ENCODE measurements at places on chromosomes 6 and 20.

DNA sequence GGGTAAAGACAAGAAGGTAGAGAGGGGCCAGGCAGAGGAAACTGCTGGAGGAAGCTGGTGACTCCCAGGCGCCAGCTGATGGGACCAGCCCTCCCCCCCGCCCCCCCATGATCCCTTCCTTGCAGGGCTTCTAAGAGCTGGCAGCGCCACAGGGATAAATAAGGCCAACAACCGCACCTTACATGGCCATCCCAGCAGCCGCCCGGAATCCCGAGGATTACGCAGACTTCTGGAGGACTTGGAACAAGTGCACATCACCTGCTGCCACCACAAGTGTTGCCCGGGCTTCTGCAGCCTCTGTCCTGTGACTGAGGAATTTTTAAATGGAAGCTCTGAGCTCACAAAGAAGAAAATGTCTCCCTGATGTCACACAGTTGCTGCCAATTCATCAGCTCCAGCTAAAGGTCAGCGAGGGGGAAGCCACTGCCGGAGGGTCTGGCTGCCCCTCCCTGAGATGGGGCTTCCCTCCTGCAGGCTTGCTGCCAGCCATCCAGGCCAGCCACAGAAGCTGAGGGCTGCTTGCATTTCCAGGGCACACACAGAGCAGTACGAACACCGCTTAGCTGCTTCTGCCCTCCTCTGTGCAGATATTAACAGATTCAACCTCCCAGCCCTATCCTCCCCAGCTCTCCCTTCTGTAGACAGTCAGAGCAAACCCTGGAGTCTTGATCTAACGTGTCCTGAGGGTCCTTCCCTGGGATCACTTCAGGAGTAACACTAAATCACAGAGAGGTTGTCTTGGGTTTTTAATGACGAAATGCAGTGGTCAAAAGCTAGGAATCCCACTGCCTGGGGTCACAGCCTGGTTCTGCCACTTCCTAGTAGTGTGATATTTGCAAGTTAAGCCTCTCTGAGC is 38.6 kb upstream of the PIM1 start:
- DNase-seq, result no peak

- no peak for DNase-seq
These were observed 815.5 kb downstream of the BCKDHB start for GRCh38 chr6:80921861-80922460.

- DNase-seq, result no peak
These were observed 143.4 kb downstream of the TBXT start for GRCh38 chr6:166024252-166024651.

DNA sequence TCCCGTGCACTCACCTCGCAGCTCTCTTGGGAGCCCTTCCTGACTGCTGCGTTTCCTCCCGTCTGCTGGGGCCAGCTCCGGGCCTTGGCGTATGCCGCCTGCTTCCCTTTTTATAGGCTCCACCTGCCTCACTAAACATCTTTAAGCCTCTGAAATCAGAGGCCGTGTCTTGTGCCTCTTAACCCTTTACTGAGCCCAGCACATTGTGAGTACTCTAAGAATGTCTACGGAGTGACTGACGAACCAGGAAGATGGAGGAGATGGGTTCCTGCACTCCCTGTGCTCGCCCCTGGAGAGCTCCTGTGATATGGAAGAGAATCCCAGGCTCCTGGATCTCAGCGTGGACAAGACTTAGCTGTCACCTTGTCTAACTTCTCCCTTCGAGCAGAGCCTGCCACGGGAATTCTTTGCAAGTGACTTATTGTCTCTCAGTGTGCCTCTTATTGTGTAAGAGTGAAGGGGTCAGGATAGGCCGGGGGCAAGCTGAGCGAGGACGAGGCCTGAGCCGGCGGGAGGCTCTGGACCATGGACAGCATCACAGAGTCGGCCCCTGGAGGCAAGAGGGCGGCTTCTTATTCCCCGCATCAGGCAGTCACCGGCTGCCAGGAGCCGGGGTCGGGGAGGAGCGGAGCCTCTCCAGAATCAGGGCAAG is 70.9 kb upstream of the CCDC167 start:
- no peak for DNase-seq

DNA sequence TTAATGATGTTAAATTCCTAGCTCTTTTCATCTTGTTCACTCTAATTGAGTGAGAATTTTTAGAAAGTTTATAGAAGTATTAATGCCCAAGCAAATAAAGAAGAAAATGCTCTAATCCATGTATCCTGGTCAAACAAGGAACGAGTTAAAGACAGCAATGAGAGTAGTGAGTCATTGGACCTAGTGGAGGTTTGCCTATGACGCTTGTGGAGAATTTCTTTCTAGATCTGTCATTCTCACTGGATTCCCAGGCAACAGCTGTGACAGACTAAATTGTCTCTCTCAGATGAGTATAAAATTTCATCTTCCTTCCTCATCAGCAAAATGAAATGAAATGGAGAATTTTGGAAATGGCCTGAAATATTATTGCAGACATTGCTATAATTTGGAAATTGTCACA is 127.9 kb downstream of the COL19A1 start:
- no peak for DNase-seq

- no peak for DNase-seq
These were observed 245.0 kb downstream of the GMPR start for GRCh38 chr6:16483315-16483875.

GRCh38 chr6:41691426-41692079 is 43.9 kb downstream of the TFEB start:
- DNase-seq, result no peak

- no peak for DNase-seq
These were observed 438.4 kb upstream of the SPTLC3 start for GRCh38 chr20:12570371-12570770.

DNA sequence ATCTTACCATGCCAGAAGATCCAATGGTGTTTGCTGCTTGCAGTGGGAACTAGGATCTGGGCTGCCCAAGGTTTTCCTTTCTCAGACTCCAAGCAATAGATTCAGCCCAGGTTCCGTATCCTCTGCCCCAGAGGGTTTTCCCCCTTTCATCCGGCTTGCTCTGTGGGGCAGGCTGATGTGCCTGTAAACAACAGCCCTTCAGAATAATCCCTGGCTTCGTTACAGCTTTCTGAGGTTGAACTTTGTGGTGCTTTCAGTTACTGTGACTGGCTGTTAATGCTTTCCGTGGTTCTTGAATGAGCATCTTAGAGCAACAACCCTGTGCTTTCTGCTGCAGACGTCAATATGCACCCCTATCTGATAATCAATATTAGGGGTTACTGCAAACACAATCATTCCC is 400.4 kb downstream of the BTBD3 start:
- no peak for DNase-seq

DNA sequence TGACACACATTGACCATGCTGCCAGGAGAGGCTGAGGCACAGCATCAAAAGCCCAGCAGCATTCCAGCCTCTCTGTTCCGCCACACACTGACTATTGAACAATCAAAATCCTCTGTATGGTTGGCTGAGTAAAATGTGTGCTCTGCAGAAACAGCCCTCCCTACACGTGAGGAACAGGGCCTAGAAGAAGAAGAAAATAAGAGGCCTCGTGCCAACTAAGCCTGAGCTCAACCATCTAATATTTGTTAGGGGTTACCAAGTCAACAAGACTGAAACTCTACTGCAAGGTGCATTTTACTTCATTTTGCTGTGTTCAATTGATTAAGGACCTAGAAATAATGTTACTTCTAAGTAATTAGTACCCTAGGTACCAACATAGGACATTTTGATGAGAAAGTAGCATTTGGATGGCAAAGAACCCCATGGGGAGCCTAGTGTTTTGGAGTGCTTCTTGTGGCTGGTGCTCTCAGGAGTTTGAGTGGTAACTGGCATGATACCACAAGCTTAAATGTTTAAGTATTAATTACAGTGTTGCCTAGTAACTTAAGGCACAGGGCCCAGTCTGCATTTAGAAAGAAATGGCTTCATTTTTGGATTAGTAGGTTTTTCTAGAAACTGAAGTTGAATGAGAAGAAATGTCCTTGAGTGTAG is 146.6 kb upstream of the PLN start:
- DNase-seq, result no peak

DNA sequence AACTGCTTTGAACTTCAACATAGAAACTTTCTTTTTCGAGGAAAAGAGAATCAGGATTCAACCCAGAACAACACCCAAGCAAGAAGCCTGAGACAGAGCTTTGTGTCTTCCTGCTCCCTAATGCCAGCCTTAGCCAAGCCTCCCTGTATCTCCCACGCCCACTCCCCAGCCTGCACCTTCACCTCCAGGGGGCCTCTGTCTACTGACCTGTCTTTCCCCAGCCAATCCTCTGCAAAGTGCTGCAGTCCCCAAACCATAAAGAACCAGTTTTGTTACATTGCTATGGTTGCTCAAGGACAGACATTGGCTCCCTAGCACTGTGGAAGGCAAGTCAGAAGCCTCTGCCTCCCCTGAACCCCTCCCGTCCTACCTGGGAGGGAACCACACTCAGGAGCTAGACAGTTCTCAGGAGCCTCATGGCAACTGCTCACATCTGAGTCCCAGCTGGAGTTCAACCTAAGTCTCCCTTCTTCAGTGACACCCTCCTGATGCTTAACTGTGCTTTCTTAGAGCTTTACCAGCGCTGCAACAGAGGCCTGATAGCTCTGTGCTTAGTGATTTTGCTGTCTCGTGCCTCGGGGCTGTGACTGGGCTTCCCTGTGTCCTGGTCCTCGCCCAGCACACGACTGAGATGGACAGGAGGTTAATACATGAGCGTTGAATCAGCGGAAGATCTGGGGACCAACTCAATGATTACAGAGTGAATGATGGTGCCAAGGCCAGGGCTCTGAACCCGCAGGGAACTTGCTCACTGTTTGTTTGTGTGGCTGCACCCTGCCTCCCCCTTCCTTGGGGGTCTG is 101.5 kb upstream of the DUSP22 start:
- no peak for DNase-seq

GRCh38 chr20:35048739-35049138 is 43.9 kb downstream of the TRPC4AP start:
- no peak for DNase-seq

DNA sequence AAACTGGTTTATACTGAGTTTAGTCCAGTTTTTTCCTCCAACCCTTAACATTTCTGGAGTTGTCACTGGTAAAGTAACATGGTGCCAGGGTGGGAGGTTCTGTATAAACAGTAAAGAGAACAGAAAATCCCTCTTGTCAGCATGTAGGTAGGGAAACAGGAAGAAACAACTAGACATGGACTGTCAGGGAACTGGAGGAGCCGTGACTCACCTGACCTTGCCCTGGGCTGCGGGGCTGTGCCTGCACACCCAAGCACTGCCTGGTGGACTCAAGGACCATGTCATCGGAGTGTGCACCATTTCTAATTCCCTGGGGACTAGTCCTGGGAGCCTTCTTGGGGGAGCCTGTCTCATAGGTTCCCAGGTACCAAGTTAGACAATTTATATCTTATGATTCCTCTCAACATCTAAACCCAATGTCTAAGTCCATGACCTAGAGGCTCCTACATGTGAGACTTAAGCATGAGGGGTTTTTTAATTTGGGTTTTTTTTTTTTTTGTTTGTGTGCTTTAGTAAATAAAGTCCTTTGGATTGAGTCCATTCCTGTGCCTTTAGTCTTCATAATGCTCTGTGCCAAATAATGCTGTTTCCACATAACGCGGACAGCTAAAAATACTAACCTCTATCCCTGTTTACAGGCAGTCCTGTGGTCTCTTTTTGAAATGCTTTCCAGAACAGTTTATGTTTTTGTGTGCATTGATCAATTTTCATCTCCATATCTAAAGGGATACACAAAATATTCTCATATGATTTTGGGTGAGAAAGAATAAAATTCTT is 136.9 kb upstream of the SUPT3H start:
- DNase-seq, result no peak

GRCh38 chr20:7673841-7674240 is 266.4 kb downstream of the HAO1 start:
- no peak for DNase-seq

GRCh38 chr6:103193413-103193812 is 1666.3 kb downstream of the HACE1 start:
- DNase-seq, result no peak

- no peak for DNase-seq
These were observed at the start of gene PTPRT for GRCh38 chr20:43189554-43190331. Gene PTPRT (minus strand): TSS chr20:43189906. CDS start chr20:43189733, 173 bp downstream.

- DNase-seq, result no peak
These were observed 43.6 kb downstream of the FBXL4 start for GRCh38 chr6:98904096-98904495.

- DNase-seq, result no peak
These were observed 34.3 kb upstream of the VEGFA start for GRCh38 chr6:43735642-43736199.

- DNase-seq, result no peak
These were observed 30.9 kb upstream of the NOTCH4 start for GRCh38 chr6:32254761-32255198.

DNA sequence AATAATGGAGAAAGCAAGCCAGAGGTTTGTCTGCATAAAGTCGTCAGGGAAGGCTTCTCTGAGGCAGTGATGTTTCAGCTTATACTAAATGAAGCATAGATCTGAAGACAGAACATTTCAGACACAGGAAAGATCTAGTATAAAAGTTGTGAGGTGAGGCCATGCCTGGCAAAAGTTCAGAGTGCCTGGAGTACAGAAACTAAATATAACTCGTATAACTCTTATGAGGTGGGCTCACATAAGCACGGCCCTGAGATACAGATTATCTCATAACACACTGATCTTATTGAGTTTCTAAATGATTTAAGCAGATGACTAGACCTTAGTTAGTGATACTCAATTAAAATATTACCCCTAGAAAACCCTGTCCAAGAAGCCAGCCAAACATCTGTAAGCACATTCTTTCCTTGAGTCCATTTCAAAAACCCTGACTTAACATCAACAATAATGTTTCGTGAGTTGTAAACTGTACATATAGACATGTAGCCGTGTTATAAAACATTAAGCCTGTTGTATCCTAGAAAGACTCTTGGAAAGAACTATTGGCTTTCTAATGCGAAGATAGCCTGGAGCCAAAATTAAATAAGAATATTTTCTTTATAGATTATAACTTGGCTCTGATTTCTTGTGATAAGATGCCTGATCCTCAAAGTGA is 667.6 kb downstream of the TENT5A start:
- no peak for DNase-seq

GRCh38 chr6:166608774-166609173 is 18.3 kb downstream of the RPS6KA2 start:
- DNase-seq, result no peak

DNA sequence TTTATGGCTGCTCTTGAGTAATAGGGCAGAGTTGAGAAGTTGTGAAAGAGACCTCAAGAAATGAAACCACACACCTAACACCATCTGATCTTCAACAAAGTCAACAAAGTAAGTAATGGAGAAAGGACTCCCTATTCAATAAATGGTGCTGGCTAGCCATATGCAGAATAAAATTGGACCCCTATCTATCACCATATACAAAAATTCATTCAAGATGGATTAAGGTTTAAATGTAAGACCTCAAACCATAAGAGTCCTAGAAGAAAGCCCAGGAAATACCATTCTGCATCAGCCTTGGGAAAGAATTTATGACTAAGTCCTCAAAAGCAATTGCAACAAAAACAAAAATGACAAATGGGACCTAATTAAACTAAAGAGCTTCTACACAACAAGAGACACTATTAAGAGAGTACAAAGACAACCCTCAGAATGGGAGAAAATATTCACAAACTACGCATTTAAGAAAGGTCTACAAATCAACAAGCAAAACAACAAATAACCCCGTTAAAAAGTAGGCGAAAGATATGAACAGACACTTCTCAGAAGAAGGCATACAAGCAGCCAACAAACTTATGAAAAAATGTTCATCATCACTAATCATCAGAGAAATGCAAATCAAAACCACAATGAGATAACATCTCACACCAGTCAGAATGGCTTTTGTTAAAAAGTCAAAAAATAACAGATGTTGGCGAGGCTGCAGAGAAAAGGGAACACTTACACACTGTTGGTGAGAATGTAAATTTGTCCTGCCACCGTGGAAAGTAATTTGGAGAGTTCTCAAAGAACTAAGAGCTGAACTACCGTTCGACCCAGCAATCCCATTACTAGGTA is 4.0 kb downstream of the MAP3K5 start:
- DNase-seq, result no peak

GRCh38 chr6:32329141-32329540 is 42.6 kb downstream of the TSBP1 start:
- no peak for DNase-seq

Data from T-helper 9 cell (primary cell).